Mammary microvascular endothelial cell (primary cell): ENCODE measurements at places on chromosomes 5 and 9. TPM values are rescaled to one million over a fixed set of nuclear protein-coding genes. Genes with fewer than 3 reads are reported as not detected.

The FLT4 gene
- 49.0 and 51.0 TPM in 2 replicates for total RNA-seq

The PCDHGB7 gene
- total RNA-seq: 3.1 and 5.3 TPM in 2 replicates

The PPP3R2 gene
- total RNA-seq: not detected in 2 replicates

The PCSK1 gene
- total RNA-seq: 2.8 and 2.9 TPM in 2 replicates

The FAM78A gene
- total RNA-seq: 2.2 and 3.2 TPM in 2 replicates

The UBTD2 gene
- total RNA-seq: 14.4 and 17.9 TPM in 2 replicates

The SLC36A1 gene
- 9.0 and 10.1 TPM in 2 replicates for total RNA-seq

The SMIM33 gene
- not detected in 2 replicates for total RNA-seq

The RGS7BP gene
- total RNA-seq: 0.07 and 0.20 TPM in 2 replicates

The LRRC14B gene
- not detected in 2 replicates for total RNA-seq

The NDUFA8 gene
- total RNA-seq: 70.5 and 73.3 TPM in 2 replicates

The PAEP gene
- not detected in 2 replicates for total RNA-seq

The SPOCK1 gene
- 2.2 and 2.7 TPM in 2 replicates for total RNA-seq

The SNCAIP gene
- 5.7 and 8.9 TPM in 2 replicates for total RNA-seq

The LCN1 gene
- total RNA-seq: not detected in 2 replicates
